ENCODE measurements at places on chromosomes 2 and 18.

DNA sequence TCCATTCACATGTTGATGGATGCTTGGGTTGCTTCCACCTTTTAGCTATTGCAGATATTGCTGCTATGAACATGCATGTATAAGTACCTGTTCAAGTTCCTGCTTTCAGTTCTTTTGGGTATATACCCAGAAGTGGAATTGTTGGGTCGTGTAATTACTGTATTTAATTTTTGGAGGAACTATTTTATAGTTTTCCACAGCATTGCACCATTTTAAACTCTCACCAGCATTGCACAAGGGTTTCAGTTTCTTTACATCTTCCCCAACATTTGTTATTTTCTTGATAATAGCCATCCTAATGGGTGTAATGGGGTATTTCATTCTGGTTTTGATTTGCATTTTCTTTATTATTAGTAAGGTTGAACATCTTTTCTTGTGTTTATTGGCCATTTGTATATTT is 16.0 kb downstream of the ACTR3 start:
- no peak for DNase-seq

GRCh38 chr2:126866451-126866850 is 32.2 kb upstream of the TEX51 start:
- no peak for DNase-seq

DNA sequence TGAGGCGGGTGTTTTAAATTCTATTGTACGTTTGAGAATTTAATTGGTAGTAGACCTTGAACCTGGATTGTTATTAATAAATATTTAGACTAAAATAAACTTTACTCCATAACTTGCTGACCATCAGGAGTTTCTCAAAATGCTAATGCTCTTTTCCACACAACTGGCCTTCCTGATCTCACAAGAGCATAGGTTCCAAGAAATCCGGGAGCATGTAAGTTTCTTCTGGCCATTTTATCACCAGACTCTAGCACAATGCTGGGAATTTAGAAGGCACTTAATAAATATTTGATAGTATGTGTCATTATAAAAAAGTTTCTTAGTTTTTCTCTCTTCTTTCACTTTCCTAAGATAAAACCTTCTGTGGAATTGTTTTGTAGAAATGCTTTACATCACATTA is 2047.1 kb downstream of the SUCLG1 start:
- no peak for DNase-seq

DNA sequence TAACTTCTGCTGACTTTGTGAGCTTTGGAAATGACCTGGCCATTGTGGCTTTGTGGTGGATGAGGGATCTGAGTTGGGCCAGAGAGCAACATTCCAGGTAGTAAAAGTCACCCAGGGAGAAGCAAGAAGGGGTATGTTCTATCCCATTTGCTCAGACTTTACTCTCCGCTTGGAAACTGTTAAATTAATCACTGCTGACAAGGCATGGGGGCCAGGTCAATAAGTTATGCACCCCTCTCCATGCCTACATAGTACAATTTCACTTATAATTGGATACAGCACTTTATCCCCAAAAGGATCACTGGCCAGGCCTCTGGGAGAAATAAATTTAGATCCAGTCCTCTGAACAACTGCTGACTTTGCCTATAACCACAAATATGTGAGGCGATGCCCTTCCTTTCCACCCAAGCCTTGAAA is 92.1 kb downstream of the RPRM start:
- no peak for DNase-seq

DNA sequence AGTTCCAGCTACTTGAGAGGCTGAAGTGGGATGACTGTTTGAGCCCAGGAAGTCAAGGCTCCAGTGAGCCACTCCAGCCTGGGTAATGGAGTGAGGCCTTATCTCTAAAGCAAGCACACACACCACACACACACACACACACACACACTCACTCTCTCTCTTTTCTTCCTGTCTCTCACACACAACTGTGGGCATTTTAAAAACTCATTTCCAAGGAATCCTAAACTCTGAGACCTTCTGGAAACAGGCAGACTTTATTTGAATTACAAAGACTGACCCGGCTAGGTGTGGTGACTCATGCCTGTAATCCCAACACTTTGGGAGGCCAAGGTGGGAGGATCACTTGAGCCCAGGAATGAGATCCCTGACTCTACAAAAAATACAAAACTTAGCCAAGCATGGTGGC is 21.3 kb downstream of the WDSUB1 start:
- no peak for DNase-seq

DNA sequence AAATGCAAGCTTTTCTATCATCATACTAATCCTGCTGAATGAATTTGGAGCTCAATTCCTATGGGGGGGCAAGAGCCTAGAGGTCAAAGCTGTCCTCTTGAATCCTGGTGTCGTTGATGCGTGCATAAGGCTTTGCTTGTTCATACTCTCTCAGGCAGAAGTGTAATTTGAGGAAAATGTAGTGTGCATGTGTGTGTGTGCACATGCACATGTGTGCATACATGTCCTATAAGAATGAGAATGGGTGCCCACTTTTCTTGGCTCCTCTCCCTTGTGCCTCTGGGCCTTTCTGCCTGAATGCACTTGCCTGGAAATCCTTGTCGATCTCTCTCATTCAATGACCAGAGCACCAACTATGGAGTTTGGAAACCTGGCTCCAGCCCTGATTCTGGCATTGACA is 28.5 kb upstream of the C18orf32 start:
- DNase-seq, result no peak

DNA sequence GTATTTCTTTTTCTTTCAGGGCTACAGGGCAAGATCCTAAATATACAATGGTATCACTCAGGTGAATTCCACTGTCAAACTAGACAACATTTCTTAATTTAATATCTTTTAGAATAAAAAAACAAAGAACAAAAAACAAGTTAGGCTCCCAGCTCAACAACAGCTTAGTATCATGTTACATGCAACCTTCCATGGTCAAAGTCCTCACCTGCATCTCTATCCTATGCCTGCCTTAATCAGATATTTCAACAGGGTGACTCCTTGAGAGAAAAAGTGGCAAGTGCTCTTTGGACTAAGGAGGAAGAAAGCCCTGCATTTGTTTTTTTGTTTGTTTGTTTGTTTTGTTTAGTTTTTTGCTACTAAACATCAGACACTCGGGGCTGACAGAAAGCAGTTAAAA is 50.2 kb downstream of the WDFY1 start:
- DNase-seq, result no peak

DNA sequence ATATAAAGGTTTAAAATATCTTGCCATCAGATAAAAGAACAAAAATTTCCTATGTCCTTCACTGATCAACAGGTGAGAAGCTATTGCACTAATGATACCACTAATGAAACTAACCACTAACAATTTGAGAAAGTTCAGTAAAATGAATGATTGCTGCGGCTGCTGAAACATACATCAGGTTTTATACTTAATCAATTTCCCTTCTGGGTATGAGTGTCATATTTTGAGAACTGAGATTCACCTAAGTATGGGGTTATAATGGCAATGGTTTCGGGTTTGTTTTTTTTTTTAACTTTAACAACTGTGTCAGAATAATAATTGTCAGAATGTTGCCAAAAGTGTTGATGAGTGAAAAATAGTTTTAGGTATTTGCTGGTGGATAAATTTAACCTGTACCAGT is 151.3 kb upstream of the SLC39A10 start:
- DNase-seq, result no peak

GRCh38 chr18:48740851-48741485 is 202.1 kb downstream of the CTIF start:
- DNase-seq, result no peak

DNA sequence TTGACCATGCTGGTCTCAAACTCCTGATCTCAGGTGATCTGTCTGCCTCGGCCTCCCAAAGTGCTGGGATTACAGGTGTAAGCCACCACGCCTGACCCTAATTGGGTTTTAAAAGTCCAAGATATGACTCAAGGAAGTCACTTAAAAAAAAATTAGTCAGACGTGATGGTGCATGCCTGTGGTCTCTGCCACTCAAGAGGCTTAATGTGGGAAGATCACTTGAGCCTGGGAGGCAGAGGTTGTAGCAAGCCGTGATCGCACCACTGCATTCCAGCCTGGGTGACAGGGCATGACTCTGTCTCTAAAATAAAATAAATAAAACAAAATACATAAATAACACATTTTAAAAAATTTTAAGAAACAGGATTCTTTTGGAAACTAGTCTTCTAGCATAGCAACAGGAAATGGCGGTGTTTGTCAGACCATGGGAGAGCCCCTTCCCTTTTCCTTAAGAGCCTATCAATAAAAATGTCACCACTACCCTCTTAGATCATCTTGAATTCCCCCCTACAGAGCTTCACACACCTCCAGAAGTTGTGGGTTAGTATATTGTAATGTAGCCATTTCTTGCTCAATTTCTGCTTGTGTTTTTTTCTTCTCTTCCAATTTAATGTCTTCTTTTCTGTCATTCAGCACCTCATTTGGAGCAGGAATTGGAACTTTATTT is 20.1 kb downstream of the SFT2D3 start:
- no peak for DNase-seq

- no peak for DNase-seq
Measured at GRCh38 chr2:232113821-232114220, 152.3 kb downstream of the DIS3L2 start.

DNA sequence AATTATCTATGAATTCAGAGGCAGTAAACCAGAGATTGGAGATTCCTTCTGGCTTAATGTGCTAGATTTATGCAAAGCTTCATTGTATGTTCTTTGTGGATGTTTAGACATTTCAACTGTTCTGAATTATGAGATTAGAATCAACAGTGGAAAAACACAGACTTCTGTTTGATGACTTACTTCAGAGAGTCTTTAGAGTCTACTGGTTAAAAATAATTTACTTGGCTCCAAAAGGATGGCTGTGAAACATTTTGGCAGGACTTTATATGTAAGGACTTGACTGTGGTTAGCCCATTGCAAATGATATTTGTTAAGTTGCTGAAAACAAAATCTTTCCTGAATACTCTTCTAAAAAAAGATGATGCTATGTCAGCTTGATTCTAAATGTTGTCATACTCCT is 25.5 kb upstream of the LRRC30 start:
- no peak for DNase-seq

GRCh38 chr2:112701052-112701451 is 19.8 kb upstream of the NT5DC4 start:
- no peak for DNase-seq
